ENCODE measurements at places on chromosomes 12 and 14.

DNA sequence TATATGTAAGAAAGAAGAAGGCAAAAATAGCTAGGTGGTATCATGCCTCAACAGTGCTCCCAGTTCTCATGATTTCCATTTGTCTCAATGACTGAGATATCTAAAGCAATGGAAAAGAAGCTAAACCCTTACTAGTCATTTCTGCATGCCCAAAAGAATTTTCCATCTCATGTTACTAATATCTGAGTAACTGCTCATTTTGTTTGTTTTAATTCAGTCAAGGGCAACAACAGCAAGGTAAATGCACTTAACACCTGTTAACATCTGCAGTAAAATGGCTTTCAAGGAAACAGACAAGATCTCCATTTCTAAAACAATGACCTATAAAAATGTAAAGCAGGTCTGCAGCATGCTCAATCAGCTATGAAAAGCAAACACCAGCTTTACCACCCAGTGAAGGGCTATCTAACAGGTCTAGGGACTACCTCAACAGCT, 19.4 kb upstream of the SELPLG start:
- no peak for DNase-seq

DNA sequence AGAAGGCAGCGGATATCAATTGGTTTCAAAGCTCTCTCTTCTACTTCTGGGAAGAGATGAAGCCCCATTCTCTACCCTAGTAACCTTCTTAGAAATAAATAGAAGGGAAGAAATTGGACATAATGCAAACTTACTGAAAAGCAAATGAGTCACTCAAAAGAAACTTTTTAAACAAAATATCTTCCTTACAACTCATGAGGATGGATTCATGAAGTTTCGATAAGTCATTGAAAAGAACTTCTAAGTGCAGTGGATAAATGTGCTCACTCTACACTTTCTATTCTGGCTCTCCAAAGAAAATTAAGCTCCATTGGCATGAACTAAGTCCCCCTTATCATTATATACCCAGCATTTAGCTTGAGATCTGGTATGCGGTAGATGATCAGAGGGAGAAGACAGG, 899.5 kb downstream of the RPS29 start:
- no peak for DNase-seq

DNA sequence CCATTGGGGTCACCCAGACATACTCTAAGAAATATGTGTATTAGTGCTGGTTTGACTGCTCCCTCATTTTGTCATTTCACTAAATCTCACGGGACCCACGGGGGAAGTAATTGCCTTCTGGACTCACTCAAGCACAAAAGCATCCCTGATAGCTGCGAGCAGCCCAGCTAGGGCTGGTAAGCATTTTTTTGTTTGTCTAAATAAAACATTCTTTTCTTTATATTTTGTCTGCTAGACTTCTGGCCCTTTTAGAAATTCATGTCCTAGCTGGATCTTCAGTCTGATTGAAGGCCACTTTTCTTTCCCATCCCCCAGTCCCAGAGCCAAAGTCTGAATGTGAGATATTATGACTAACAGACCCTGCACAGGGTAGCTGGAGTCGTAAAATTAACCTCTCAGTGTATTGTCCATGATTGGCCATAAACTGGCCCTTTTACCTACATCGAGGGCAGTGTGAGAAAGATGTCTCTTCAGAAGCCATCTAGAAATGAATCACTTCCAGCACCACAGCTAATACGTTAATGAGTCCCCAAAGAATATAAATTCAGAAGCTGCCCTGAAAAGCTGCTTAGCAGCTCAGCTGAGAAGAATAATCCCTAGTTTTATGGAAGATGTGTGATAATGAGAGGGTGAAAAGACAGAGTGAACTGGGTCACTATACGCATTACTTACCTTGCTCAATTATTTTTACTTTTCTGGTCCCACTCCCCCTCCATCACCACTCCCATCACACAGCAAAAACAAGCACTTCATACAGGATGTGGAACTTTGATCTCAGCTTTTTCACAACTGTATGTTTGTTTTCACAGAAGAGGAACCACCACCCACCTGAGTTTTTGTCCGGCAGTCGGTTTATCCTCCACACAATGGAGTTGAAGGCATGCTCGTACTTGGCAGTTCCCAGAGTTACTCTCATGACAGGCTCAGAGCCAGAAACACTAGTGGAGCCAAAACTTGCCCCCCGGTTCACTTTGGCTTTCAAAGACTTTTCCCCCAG, 55.6 kb upstream of the GTF2A1 start:
- DNase-seq: no peak

- no peak for DNase-seq
Observed at GRCh38 chr12:41336041-41336549, 148.0 kb downstream of the PDZRN4 start.

DNA sequence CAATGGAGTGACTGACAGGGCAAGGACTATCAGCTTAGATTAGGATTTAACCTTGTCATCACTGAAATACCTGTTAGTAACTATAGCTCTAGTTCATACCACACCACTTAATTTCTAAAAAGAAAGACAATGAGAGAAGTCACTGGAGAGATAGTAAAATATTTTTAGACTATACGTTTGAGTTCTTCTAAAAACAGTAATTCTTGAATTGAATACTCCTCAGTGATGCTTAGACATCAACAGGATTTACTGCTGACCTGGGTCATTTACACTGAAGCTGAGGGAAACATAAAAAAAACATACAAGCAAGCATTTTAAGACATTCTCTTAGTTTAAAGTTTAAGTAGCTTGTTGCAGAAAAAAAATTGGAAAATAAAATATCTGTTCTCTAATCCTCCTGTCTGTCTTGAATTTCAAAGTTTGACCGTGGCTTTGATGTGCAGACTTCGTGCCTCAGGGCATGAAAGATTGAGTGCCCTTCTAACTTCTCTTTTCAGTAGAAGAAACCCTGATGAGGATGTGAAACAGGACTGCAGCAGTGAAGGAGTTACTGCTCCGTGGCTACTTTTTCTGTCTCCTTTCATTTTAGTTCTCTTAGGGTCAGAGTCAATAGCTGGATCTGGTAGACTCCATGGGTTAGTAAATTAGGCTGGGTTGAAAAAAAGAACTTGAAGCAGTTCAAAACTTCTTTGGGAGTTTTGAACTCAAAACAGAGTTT, 172.2 kb downstream of the PTPRO start:
- no peak for DNase-seq

DNA sequence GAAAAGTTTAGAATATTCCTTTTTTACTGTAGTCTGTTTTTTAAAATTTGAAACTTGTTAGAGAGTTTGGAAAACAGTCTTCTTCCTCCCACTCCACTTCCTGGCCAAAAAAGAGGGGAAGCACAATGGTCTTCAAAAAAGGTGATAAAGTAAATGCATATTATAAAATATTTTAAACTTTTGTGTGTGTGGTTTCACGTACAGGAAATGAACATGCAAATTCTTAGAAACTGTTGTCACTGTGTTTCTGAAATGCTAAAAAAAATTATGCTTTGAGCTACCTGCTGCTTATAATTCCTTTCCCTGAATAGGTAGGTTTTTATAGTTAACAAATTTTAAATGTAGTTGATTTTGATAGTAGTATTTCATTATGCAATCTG, 2.9 kb downstream of the FGFR1OP2 start:
- DNase-seq: no peak

DNA sequence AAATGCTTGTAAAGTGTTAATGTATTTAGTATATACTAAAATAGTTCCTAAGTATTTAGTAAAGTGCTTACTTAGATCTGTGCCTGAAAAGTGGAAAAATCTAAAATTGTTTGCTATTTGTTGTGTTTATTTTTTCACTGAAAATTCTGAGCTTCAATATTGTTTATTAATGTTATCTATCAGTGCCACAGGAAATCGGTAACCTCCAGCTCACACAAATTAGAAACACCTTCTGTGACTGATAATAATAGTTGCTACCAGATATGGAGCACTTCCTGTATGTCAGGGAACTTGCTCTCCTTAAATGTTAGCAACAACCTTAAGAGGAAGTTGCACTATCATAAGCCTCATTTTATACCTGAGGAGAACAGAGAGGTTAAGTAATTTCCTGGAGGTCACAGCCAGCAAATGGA, 723 bp upstream of the LRP10 start:
- no peak for DNase-seq

- DNase-seq: no peak
Observed at GRCh38 chr12:12714276-12715021, 2.7 kb upstream of the CDKN1B start.

- DNase-seq: no peak
Observed at GRCh38 chr14:90438841-90439240, 42.0 kb downstream of the CALM1 start.

GRCh38 chr12:14260011-14260993, 105.2 kb upstream of the ATF7IP start:
- no peak for DNase-seq

DNA sequence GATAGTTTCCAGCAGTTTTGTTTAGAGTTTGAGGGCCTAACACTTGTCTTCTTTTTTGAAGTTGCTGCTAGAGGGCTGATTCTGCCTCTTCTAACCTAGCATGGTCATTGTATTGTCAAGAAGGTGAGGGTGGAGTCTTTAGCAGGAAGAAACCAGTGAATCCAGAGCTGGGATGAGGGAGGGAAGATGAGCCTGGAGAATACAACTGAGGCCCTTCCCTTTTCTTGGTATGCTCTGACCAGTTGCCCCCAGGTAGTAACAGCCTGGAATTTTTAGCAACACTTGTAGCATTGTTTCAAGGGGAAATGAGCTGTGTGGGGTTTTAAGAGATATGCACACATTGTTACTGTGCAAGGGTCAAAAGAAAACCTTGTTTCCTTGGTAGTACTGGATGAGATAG, 9.0 kb downstream of the FLVCR2 start:
- no peak for DNase-seq

DNA sequence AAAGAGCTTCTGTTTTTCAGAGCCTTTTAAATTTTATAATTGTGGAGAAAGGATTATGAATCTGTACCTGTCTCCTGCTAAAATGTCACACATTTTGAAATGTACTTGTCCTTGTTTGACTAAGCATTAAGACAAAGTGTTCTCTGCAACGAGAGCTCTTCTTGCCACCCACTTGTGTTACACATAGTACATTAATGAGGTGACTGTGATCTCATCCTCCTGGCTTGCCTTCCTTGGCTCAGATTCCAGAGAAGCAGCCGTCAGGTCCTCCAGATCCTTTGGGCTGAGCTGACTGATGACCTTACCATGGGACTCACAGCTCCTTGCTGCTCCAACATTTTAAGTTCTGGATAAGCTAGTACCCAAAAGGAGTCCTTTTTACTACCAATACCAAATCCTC, 81.4 kb downstream of the BBS10 start:
- no peak for DNase-seq

GRCh38 chr14:73234029-73234428, 3.3 kb upstream of the PAPLN start:
- DNase-seq: no peak

DNA sequence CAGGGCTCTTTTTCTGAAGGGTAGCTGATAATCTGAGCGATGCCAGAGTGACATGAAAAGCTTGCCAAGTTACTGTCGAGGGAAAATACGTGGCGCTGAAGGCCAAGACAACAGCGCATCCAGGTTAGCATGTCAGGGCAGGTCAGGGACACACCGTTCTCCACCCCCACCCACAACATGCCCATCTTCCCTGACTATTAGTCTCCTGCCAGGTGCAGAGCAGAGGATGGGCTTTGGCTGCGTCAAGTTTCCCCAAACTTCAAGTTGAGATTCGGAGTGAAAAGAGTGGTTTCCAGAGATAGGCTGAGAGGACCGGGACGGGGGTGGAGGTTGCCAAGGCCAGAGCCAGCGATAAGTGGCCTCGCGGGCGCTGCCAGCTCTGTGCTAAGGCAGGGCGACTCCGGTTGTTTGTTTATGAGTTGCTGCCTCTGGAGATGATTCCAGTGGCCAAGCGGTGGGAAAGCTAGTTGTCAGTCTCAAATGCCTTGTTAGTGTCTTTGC, 1.7 kb downstream of the TRHDE start:
- DNase-seq: no peak

GRCh38 chr14:92800012-92800411, 5.9 kb downstream of the GOLGA5 start:
- no peak for DNase-seq

DNA sequence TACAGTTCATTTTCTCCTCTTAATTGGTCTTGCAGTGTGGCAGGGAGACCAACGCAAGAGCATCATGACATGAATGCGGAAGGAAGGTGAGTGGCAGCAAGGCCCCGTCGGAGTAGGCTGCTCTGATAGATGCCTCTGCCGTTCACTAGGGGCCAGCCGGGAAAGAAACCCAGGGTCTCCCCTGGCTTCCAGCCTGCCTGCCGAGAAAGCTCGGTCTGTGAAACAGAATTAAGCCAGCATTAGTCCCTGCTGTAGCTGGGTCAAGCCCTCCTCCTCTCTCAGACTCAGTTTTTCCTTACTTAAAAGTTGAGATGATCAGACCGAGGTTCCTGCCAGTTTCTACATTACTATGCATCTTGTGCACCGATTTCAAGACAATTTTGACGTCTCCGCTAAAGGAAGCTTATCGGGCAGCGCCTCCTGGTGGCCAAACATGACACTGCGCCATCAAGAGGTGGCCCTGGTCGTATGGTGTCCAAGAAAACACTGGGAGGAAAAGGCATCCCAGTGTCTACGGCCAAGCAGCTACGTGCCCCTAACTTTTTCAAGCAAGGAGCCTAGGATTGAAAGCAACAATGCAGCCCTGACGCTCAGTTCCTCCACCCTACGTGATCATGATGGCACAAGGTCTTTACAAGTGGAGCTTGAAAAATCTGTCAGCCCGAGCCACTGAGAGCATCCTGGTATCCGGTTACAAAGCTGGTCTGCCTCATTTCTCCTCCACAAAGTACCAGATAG, 131.6 kb downstream of the KSR2 start:
- peak; percentile 15 for DNase-seq

DNA sequence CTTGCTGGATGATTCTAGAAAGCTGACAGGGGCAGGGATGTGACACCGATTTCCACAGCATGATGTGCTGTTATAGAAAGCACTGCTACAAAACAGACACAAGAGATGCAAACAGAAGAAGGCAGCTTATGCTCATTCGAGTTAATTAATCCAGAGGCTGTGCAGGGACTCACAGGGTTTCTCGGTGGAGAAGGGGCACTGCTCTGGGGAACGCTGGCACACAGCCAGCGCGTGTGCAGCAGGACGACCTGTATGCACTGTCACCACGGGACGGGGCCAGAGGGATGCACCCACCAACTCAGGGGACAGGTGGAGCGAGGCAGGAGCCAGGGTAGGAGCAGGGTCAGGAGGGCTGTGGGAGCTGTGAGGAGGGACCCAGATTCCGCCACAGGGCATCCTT, 143.5 kb downstream of the RIMBP2 start:
- no peak for DNase-seq

GRCh38 chr14:55901291-55901690, 216.9 kb upstream of the PELI2 start:
- no peak for DNase-seq
